Prostate gland (tissue), 2 donors: ENCODE measurements at places on chromosomes 13 and 19. TPM values are rescaled to one million over a fixed set of nuclear protein-coding genes. Genes with fewer than 3 reads are reported as not detected.

DNA sequence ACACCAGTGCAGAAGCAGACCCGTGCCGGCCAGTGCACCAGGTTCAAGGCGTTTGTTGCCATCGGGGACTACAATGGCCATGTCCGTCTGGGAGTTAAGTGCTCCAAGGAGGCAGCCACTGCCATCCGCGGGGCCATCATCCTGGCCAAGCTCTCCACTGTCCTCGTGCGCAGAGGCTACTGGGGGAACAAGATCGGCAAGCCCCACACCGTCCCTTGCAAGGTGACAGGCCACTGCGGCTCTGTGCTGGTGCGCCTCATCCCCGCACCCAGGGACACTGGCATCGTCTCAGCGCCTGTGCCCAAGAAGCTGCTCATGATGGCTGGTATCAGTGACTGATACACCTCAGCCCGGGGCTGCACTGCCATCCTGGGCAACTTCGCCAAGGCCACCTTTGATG, 10.1 kb downstream of the ZNF44 start:
- DNase-seq = no peak

- no peak for DNase-seq
These were observed 20.8 kb downstream of the NOVA2 start for GRCh38 chr19:45952686-45953505.

The RUBCNL gene
- 9.9 TPM for total RNA-seq

GRCh38 chr19:13132471-13133180, 14.6 kb downstream of the NACC1 start:
- no peak for DNase-seq

GRCh38 chr13:75541287-75541686, 3.6 kb upstream of the COMMD6 start:
- DNase-seq = no peak

The BTBD2 gene
- total RNA-seq = 136 TPM

GRCh38 chr19:41870401-41870873, 6.6 kb upstream of the CD79A start:
- no peak for DNase-seq

GRCh38 chr13:113599391-113599790, 14.8 kb downstream of the TFDP1 start:
- no peak for DNase-seq

DNA sequence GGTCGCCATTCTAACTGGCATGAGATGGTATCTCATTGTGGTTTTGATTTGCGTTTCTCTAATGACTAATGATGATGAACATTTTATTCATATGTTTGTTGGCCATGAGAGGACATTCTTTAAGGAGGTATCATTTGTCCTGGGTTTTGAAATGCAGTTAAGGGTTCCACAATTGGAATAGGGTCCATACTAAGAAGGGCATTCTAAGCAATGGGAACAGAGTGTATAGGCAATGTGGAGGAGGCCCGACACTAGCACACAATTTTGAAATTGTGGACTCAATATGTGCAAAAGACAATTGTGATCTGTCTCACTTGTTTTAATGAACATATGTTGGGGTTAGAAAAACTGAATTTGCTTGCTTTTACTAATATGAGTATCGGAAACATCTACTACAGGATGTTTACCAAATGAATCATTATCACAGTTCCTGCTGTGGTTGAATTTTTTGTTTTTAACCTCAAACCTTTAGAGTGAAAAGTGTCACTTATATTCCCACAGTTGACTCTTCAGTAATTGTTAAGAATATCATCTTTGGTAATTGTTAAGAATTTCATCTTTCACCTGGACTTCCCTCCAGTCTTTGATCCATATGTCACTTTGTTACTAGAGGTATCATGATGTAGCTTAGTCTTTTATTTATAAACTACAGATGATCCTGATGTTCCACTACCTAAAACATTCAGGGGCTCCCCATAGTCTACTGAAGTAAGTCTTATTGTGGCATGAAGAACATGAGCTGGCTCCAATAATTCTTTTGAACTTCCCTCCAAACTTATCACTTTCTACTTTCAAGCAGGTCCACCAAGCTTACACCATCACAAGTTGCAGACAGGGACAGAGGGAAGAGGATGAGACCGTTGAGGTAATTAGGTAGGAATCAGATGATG, 109.7 kb upstream of the KLF12 start:
- DNase-seq = no peak

DNA sequence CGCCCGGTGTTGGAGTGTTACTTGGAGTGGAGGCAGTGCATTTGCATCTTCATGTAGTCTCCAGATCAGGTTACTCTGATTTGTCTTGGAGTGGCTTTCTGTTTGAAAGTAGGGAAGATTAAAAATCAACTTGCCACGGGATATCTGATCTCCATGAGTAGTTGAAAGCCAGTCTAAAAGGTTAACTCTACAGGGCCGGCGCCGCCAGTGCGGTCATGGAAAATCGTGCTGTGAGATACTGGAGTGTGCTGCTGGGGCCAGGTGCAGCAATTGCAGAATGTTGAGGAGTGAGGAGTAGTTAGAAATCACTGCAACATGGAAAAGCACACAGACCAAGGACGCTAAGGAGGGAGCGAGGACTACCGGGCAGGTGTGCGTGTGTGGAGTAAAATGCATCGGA, 175.0 kb downstream of the STK24 start:
- DNase-seq = no peak

GRCh38 chr13:91375116-91375729, 23.2 kb upstream of the GPC5 start:
- no peak for DNase-seq

The GPC5 gene
- 0.23 TPM for total RNA-seq

DNA sequence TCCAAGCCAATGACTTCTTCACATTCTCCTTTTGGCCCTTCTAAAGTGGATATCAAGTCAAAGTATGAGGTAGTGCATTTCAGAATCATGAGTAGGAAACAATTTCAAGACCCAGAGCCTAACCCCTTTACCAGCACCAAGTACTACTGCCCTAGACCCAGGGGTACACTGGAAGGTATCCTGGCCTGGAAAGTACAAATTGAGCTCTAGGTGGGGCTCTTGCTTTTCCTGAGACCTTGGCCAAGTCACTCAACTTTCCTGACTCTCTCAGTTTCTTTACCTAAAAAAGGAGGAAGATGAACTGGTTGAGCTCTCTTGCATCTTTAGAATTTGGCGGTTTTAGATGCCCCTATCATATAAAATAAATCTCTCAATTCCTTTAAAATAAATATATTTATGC, 204.7 kb downstream of the FGF14 start:
- no peak for DNase-seq

- DNase-seq = no peak
These were observed 908.0 kb upstream of the ATXN8OS start for GRCh38 chr13:69199664-69200063.

- peak; percentile 66 for DNase-seq
These were observed 304.5 kb downstream of the KCNRG start for GRCh38 chr13:50319635-50320255.

- no peak for DNase-seq
These were observed 21.6 kb downstream of the MAST3 start for GRCh38 chr19:18119013-18119716.

- peak; percentile 74 for DNase-seq
These were observed 198.4 kb downstream of the COL4A1 start for GRCh38 chr13:110108348-110109139.

DNA sequence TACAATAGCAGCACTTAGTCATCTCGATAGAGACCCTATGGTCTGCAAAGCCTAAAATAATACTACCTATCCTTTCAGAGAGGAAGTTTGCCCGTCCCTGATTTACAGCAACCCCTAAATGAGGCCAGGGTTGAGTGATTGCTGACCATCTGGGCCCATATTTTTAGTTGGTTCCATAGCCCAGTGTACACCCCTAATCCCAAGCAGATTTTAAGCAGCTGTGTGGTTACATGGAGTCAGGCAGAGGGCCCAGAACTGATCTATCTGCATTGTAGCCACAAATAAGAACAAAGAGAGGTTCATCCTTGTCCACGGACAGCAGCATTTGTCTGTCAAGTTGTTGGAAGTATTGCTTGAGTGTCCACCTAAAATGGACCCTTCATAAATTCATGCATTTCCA, 148.2 kb downstream of the DCT start:
- no peak for DNase-seq

The PNMA8A gene
- total RNA-seq = 26.5 TPM

The KRTDAP gene
- 3.6 TPM for total RNA-seq

DNA sequence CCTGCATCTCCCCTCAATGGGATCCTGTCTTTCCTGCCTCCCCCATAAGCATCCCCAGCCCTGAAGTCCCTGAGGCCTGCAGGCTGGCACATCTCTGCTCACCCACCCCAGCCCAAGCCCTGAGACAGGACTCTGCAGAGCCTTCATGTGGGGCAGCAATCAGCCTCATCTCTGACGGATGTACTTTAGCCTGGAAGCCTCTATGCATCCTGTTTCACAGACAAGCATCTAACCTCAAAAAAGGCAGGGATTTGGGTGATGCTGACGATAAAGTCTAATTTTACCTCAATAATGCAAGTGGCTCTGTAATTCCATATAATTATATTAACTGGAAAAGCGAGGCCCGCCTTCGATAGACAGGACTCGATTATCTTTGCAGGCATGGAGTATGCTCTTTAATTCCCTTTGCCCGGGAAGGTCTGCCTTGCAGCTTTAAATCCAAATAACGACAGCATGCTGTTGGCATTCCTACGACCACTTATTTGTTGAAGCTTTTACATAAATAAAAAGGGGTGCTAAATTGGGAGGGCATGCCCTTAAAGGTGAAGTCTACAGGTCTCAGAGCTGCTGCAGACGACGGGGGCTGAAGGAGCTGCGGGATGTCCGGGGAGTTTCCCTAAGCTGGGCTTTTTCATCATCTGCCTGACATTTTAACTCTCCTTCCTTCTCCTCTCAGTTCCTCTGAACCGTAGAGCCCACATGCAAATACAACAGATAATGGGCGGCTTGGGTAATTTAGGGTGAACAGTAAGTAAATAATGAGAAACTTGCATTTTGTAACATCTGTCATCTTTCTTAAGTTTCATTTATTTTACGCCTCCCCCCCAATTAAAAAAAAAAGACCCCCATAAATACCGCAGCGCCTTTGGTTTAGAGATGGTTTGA, 211.5 kb downstream of the URI1 start:
- DNase-seq = no peak

GRCh38 chr19:4007836-4008539, 452 bp downstream of the PIAS4 start:
- DNase-seq = no peak

DNA sequence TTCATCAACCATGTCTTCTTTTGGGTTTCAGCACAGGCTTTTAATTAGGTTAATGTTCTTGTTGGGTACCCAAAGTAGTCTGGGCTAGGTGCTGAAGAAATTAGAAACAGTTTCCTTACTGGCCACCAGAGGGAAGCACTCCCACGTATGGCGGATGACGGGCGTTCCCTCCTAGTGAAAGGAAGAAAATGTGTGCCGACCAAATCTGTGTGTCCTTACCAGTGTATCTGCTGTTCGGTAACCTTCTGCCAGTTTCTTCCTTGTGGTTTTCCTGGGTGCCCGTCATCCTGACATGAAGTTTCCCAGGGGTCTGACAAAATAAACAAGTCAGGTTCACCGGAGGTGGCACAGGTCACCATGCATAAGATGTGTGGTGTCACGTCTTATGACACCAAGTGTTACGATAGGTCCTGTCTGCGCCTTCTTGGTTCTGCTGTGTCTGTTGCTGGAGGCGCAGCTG, 6.0 kb upstream of the WDR88 start:
- DNase-seq = peak; percentile 39

DNA sequence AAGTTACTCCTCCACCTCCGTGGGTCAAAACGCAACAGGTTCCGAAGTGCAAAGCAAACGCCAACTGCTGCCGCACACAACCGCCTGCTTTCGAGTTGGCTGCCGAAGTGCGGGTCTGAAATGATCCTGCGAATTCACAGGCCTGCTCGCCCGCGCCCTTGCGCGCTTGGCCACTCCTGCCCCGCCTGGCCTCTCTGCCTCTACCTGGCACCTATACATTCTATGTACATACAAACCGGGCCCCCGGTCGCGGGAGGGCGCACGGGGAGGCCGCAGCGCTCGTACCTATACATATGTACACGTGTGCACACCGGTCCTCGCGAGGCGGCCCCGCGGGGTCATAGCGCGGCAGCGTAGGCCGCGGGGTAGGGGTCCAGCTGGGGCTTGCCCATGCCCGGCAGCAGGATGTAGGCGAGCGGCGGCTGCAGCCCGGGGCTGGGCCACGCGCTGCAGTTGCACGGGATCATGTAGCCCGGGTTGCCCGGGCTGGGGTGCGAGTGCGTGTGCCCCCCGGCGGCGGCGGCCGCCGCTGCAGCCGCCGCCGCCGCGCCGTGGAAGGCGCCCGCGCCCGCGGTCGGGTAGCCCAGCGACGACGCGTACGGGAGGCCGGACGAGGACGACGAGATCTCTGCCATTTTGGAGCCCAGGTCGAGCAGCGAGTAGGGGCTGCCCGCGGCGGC, 1.3 kb downstream of the SOX21 start:
- no peak for DNase-seq

The IGSF23 gene
- total RNA-seq = not detected

The IZUMO2 gene
- total RNA-seq = 1.1 TPM

- no peak for DNase-seq
These were observed 30.1 kb upstream of the METTL21C start for GRCh38 chr13:102724923-102725322.

DNA sequence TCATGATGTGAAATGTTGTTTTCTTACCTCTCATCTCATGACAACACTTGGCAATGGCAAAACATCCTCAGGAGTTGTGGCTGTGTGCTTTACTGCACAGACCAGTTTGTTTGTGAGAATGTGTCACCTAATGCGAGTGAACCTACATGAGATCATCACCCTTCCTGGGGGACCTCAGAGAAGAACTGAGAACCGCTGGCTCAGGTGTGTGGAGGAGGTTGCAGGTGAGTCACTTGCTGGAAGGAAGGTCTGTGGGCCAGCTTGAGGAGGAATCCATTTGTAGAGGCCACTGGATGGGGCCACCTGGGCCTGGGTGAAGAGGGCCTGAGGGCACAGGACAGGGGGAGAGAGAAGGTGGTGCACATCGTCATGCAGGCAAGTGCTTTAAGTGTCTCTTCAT, 3.0 kb upstream of the CEACAM1 start:
- DNase-seq = no peak

GRCh38 chr19:39679056-39679790, 23.5 kb downstream of the LGALS16 start:
- no peak for DNase-seq

The TLE6 gene
- 9.0 TPM for total RNA-seq

GRCh38 chr19:41703602-41704293, 4.7 kb upstream of the CEACAM5 start:
- DNase-seq = no peak
